Motor neuron (in vitro differentiated cells): ENCODE measurements at places on chromosomes 7 and 10.

DNA sequence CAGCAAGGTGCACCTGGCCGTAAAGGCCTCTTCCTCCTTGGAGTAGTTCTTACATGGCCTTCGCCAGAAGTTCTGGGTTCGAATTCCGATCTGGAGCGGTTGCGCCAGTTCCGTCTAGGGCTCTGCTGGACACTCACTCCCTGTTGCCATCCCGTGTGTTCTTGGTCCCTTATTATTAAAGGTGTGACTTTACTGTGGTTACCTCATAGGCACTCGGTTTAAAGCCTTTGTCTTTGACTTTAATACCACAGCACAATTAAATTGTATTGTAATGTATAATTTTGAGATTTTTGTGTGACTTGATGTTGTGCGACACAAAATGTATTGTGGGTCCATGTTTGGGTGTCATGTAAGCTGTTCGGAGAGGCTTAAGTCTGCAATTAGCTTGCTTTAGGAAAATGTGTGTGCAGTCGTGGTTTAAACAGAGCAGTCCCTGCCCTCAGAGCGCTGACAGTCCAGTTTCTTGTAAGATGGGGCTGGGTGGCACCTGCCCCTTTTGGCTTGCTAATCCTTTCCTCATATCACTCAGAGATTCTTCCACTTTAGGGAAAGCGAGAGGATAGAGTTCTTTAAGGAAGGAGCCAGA, 919 bp downstream of the INPP5F start:
- no peak for ATAC-seq

DNA sequence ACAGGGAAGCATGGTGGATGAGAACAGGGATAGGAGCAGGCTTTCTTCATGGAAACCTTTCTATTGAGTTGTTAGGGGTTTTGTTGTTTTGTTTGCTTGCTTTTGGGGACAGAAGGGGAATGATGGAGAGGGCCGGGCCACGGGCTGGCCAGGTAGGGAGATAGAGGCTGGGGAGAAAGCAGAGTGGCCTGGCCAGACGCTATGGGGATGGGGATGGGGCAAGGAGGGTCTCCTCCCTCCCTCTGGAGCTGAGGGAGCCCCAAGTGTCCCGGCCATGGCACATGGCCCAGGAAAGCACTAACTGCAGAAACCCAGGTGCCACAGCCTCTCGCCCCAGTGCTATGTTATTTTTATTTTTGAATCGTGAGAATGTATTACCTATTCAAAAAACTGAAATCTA, 10.0 kb downstream of the AOC1 start:
- ATAC-seq, result no peak

DNA sequence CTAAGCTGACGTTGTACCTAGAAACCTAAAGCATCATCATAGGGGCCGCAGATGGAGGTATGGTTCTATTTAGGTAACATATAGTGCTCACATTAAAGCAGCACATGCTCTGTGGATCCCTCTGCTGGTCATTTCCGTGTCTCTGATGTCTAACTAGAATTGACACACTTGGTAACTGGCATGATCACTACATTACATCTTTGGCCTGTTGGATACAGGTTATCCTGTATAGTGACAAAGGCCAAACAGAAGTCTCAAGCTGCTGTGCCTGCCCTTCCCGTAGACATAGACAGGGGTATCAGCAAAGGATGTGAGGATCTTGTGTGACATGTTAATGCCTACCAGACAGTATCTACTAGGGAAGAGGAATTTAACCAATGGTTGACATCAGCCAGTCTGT, 51.2 kb downstream of the KIF5B start:
- ATAC-seq, result peak; percentile 6

- ATAC-seq, result no peak
Measured at GRCh38 chr10:533186-533585, 156.3 kb downstream of the DIP2C start.

DNA sequence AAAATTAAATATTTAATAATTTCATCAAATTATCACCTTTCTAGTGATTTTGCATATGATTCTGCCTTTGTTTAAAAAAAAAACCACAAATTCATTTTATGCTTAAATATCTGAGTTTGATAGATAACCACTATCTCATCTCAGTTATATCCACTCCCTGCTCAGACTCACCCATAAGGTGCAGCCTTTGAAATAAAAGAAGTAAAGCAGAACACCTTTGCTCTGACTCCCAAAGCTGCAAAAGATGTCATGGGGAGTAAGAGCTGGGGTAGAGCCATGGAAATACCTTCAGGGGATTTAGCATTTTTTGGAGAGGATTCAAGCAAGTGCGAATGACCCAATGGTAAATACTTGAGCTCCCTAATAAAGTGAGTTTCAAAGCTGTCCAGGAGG, 15.1 kb upstream of the CYP3A5 start:
- ATAC-seq, result no peak

DNA sequence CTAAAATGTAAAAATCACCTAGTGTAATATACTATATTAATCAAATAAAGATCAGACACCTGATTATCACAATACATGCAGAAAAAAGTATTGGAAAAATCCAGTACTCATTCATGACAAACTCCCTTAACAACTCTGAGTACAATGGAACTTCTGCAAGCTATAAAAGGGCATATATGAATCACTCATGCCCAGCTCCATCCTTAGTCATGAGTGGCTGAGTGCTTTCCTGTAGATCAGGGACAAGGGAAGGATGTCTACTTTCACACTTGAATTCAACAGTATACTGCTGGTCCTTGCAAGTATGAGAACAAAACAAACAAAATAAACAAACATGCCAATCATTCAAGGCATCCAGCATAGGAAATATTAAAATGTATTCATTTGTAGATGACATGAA, 116.5 kb downstream of the ADARB2 start:
- ATAC-seq, result no peak

DNA sequence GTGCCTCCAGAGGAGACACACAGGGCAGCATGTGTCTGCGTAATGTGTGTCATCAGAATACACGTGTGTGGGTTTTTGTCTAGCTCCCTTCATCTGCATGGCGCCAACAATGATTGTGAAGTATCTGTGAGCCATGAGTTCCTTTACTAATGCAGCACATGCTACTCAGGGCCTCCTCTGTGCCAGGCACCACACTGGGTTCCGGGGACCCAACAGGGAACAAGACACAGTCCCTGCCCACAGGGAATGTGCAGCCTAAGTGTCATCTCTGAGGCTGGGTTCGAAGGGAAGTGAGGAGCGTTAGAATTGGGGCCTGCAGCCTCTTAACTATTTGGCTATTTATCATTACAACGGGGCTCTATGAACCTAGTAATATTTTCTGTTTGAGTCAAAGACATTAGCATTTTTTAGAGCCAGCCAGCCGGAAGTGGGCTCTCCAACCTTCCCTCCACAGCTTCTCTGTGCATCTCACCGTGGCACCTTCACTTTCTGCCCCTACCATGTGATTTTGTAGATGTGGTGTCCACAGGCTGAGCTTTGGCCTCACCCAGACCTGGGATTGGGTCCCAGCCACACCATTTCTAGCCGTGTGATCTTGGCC, 43.9 kb upstream of the SRGN start:
- no peak for ATAC-seq

- ATAC-seq, result peak; percentile 94
Measured at GRCh38 chr10:75776738-75777504, 345.5 kb downstream of the LRMDA start.

GRCh38 chr7:73521636-73522104, 423 bp downstream of the BAZ1B start:
- ATAC-seq, result peak; percentile 51

GRCh38 chr10:49139846-49140195, 6.0 kb upstream of the FAM170B start:
- no peak for ATAC-seq

DNA sequence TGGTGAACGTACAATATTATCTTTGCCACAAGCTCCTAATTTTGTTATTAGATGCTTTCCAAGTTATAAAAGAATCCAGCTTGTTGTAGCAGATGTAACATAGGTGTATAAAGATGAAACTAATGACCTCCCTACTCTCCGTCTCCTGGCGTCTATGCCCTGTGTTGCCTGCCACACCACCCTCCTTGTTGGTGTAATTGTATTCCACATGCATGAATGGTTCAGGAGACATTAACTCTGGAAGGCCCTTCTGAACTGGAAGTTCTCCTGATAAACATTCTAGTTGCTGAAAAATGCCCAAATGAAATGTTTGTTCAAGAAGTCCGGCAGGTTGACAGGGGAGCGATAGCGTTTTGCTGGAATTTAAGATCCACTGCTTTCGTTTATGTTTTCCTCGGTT, 53.9 kb upstream of the SEPHS1 start:
- no peak for ATAC-seq

DNA sequence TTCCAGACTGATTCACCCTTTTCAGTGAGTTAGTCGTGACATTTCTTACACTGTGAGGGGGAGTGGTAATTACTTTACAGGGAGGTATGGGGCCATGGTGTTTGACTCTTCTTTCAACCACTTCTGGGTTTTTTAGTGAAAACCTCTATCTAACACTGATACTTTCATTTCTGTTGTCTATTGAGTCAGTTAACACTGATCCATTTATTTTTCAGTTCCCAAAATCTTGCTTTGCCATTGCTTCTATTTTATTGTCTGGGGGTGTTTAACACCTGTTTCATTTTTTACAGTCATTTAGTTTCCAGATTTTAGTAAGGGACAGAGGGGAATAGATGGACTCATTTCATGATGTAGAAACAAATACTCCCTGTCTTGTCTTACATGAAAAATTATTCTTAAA, 61.5 kb downstream of the HELLS start:
- no peak for ATAC-seq

GRCh38 chr7:149790146-149790548, 16.8 kb upstream of the ZNF467 start:
- ATAC-seq, result peak; percentile 63

DNA sequence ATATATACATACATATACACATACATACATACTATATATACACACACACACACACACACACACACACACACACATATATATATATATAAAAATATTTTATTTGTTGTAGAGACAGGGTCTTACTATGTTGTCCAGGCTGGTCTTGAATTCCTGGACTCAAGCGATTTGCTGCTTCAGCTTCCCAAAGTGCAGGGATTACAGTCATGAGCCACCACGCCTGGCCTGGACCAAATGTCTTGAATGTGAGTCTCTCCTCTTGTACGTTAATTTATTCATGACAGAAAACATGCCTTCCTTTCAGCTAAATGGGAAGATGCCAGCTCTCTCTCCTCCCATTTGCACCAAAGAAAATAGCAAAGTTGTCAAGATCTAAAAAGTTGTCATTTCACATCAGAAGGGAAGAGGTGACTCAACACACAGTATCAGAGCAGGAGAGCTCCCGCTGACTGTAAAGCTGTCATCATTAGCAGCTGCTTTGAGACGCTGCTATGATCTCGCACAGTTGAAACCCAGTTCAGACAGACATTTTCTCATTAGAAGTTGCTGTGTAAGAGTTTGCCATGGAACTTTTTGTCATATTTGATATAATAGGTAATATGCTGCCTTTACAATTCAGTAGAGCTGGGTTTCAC, 224.3 kb downstream of the SFMBT2 start:
- no peak for ATAC-seq

GRCh38 chr10:92506336-92506735, 67.6 kb downstream of the IDE start:
- no peak for ATAC-seq

- ATAC-seq, result no peak
Measured at GRCh38 chr10:52598936-52599335, 173.6 kb downstream of the MBL2 start.

DNA sequence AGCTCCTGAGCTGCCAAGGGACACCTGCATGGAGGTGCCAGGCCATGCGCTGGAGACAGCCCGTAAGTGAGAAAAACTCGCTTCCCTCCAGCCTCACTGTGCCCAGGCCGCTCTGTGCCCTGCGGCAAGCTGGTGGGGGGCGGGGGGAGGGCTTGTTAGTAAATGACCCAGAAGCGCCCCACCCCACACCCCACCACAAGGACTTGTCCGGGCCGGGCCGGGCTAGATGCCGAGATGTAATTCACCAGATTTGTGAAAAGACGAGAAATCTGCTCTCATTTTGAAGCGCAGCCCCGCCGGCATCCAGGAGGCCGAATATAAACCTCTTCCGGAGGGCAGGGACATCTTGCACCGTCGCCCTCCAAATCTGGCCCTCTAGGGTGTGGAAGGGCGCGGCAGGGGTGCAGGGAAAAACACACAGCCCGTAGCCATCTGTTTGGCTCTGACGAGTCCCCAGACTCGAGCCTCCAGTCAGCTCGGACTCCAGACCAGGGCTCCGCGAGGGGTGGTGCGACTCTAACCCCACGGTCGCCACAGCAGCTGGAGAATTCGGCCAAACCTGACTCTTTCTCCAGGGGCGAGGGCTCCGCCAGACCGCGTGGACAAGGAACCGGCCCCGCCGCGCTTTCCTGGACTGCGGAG, 14.8 kb downstream of the TLX1 start:
- no peak for ATAC-seq

GRCh38 chr7:42010751-42011150, 226.3 kb downstream of the GLI3 start:
- no peak for ATAC-seq

DNA sequence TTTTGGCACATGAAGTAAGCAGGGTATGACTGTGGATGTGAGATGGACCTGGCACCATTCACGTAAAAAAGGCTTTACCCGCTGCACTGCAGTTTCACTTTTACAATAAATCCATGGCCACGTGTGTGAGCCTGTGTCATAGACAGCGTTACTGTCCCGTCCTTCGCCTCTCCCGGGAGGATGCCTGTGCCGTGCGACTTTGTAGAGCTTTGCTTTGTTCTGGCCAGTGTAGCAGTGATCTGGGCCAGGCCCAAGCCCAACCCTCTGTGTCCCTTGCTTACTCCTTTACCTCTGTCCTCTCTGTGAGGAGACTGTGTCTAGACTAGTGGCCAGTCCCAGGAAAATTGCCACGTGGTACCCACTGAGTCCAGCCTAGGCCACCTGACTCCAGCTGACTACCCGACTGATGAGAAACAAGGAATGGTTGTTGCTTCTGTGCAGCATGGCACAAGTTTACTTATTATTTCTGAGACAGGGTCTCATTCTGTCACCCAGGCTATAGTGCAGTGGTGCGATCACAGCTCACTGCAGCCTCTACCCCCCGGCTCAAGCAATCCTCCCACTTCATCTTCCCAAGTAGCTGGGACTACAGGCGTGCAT, 48.1 kb downstream of the JAKMIP3 start:
- peak; percentile 61 for ATAC-seq

- ATAC-seq, result no peak
Measured at GRCh38 chr10:8962249-8962648, 907.8 kb downstream of the GATA3 start.

- ATAC-seq, result no peak
Measured at GRCh38 chr7:106563466-106564150, 97.3 kb downstream of the CCDC71L start.

- no peak for ATAC-seq
Measured at GRCh38 chr10:121532292-121532864, 65.9 kb downstream of the FGFR2 start.

DNA sequence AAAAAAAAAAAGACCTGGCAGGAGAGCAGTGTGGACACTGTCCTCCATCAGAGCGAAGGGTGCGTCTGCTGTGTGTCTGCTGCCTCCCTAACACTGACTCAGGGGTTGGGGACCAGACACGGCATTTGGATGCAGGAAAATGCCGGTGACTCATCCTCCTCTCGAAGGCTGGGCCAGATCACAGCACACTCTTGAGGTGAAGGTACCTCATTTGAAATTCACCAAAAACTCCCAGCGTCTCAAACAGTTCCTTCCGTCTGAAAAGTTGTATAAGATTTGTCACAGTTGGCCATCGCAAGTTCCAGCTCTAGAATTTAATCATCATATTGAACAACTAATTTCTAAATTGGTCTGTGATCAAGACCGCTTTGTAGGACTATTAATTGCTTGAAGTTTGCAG, 118.1 kb upstream of the LYZL2 start:
- peak; percentile 54 for ATAC-seq
